Activated T-helper 17 cell treated with anti-CD3 and anti-CD28 coated beads, Interleukin-2, amount 50 U/mL, for 72 hours (primary cell): ENCODE measurements at places on chromosomes 13 and 19. TPM values are rescaled to one million over a fixed set of nuclear protein-coding genes. Genes with fewer than 3 reads are reported as not detected.

Gene TPRX1
- total RNA-seq = not detected

GRCh38 chr13:111204438-111205177 lies 89.5 kb downstream of the ARHGEF7 start:
- no peak for ATAC-seq

Gene IGLON5
- 0.09 TPM for total RNA-seq

DNA sequence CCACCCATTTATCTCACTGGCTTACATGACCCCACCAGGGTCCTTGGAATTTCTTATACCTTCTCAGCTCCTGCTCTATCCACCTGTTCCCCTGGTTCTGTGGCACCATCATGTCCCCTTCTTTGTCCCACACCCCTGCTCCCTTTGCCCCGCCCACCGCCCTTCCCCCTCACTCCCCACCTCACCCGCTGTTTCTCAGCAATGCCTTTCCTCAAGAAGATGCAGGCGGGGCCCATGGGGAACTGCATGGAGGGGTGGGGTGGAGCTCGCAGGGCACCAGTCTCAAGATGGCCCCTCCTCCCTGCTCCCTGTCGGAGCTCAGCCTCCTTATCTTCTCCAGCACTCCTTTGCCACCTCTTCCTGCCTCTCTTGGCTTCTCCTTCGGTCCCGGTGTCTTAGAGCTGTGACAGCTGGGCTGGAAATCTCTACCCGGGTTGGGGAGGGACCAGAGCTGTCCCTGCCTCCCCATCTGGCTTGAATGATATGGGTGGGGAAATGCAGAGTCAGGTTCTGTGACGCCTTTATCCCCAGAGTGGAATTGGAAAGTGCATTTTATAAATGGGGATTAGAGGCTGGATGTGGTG lies at the start of gene CABP5:
CABP5 (minus strand) TSS at position 405 of the 584 bp plus-strand sequence; CDS start at position 248, 157 bp downstream.
- ATAC-seq = no peak

Gene ZNF230
- 5.0 TPM for total RNA-seq

Gene CEACAM4
- total RNA-seq = not detected

DNA sequence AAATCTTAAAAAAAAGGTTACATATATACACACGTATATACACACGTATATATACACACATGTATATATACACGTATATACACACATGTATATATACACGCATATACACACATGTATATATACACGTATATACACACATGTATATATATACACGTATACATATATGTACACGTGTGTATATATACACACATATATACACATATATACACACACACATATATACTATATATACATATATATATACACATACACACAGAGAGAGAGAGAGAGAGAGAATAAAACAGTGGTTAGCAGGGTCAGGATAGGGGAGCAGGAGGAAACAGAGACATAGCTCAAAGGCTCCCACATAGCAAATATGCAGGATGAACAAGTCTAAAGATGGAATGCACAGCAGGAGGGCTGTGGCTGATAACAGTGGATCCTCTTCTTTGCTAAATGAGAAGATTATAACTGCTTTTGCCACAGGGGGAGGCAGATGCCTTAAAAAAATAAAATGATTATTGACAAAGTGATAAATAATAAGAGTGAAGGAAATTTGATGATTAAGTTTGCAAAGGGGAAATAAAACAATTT lies 714.5 kb downstream of the UQCRFS1 start:
- no peak for ATAC-seq

DNA sequence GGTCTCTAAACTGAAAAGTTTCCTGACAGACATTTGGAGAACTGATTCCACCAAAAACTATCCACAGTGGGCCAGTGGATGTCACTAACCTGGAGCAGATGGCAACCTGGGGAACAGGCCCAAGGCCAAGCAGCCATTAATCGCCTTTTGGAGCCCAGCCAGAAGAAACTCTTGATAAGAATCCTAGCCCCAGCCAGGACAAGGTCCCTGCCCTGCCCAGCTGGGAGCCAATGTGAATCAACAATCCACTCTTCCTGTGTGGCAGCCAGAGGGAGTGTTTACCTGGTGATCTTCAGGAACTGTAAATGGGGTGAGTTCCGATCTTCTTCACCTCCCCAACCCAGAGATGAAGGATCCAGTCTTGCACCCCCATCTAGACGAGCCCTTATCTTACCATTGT lies 14.5 kb upstream of the IGSF23 start:
- ATAC-seq = no peak

Gene BCL2L12
- total RNA-seq = 61.1 TPM

- ATAC-seq = no peak
Observed at GRCh38 chr13:96935901-96936300, 58.4 kb downstream of the OXGR1 start.

DNA sequence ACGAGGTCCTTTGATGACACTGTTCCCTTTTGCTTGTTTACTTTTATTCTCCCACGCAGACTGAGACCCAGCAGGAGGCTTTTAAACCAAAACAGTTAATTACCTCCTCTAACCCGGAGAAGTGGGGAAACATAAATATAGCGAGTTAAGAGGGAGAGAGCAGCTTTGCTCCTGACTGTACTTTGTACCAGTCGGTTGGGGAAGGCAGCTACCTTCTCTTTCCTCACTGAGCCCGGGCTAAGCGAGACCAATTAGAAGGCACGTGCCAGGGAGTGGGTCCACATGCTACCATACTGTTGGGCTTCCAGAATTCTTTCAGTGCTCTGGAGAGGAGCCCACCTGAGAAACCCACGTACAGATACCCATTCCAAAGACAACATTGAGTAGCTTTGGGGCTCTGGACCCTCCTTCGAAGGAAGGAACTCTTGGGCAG lies 124.2 kb downstream of the ZIC5 start:
- ATAC-seq = no peak

Gene PRR36
- total RNA-seq = 0.21 TPM

Gene ZNF418
- total RNA-seq = 1.0 TPM

Gene RAD23A
- total RNA-seq = 129 TPM

Gene PODNL1
- 1.0 TPM for total RNA-seq

- no peak for ATAC-seq
Observed at GRCh38 chr19:17794731-17795494, at the start of gene B3GNT3. Gene B3GNT3, plus strand, starts transcription at chr19:17795138. Its CDS starts 12,670 bp downstream, at chr19:17807808.

Gene ZNF534
- not detected for total RNA-seq

DNA sequence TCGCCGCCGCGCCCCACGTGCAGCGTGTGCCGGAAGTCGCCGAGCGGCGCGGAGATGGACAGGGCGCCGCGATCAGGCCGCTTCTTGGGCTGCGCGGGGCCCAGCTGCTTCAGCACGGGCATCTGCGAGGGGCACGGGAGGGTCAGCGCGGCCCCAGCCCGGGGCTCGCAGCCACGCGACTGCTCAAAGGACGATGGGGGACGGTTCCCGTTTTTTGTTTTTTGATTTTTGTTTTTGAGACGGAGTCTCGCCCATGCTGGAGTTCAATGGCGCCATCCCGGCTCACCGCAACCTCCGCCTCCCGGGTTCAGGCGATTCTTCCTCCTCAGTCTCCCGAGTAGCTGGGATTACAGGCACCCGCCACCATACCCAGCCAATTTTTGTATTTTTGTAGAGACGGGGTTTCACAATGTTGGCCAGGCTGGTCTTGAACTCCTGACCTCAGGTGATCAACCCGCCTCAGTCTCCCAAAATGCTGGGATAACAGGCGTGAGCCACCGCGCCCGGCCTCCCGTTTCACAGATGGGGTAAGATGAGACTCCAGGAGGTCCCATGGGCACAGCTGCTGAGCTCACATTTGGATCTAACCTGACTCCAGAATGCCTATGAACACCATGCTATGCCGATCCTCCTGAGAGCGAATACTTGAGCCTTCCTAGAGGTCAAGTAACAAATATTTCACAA lies 2.0 kb upstream of the LENG9 start:
- no peak for ATAC-seq

- ATAC-seq = no peak
Observed at GRCh38 chr13:71979616-71980015, 112.6 kb upstream of the DACH1 start.

- no peak for ATAC-seq
Observed at GRCh38 chr13:84431646-84432045, 549.4 kb upstream of the SLITRK1 start.
